Progenitor cell of endocrine pancreas (in vitro differentiated cells): ENCODE measurements at places on chromosomes 3 and 15. TPM values are rescaled to one million over a fixed set of nuclear protein-coding genes. Genes with fewer than 3 reads are reported as not detected.
A peak's percentile ranks its signal among the peaks of the same experiment; 100 is the strongest.

- no peak overlapping the region for H3K27ac ChIP-seq
- DNase-seq, result no peak
- H3K36me3 ChIP-seq, result peaks cover 10% of the 10 kb centered on the region
- peaks cover 35% of the 10 kb centered on the region for H3K27me3 ChIP-seq
- peaks cover 22% of the 10 kb centered on the region for H3K4me1 ChIP-seq
Observed at GRCh38 chr15:90711418-90711824, 5.7 kb upstream of the BLM start.

Gene SLC51B
- not detected in 2 replicates for total RNA-seq

GRCh38 chr3:87468938-87469337 is 192.6 kb upstream of the POU1F1 start:
- H3K36me3 ChIP-seq, result no peaks in the 10 kb centered on the region

- H3K4me3 ChIP-seq, result no peak overlapping the region
- H3K27ac ChIP-seq, result no peak overlapping the region
- no peak for DNase-seq
- H3K4me1 ChIP-seq, result no peaks in the 10 kb centered on the region
Observed at GRCh38 chr3:115321400-115321805, 174.3 kb upstream of the ZBTB20 start.

Gene CSTA
- not detected in 2 replicates for total RNA-seq

Gene EXD1
- not detected in 2 replicates for total RNA-seq

- no peak for DNase-seq
- no peaks in the 10 kb centered on the region for H3K27me3 ChIP-seq
- H3K27ac ChIP-seq, result no peak overlapping the region
- peaks cover 34% of the 10 kb centered on the region for H3K4me1 ChIP-seq
- no peaks in the 10 kb centered on the region for H3K36me3 ChIP-seq
- H3K4me3 ChIP-seq, result no peak overlapping the region
Observed at GRCh38 chr3:100033184-100033583, 81.1 kb downstream of the FILIP1L start.

- DNase-seq, result no peak
- peaks cover 7% of the 10 kb centered on the region for H3K36me3 ChIP-seq
- peaks cover 14% of the 10 kb centered on the region for H3K4me1 ChIP-seq
- no peaks in the 10 kb centered on the region for H3K27me3 ChIP-seq
- peak overlapping the region; percentile 4 for H3K27ac ChIP-seq
Observed at GRCh38 chr15:64527263-64527984, 67.0 kb downstream of the ZNF609 start.

- H3K4me1 ChIP-seq, result peaks cover 13% of the 10 kb centered on the region
- H3K36me3 ChIP-seq, result peaks cover 1% of the 10 kb centered on the region
- H3K27ac ChIP-seq, result no peak overlapping the region
- DNase-seq, result no peak
- no peak overlapping the region for H3K4me3 ChIP-seq
Observed at GRCh38 chr3:17349093-17349492, 393.3 kb downstream of the TBC1D5 start.

Gene GLDN
- 0.12 and 0.18 TPM in 2 replicates for total RNA-seq

- H3K36me3 ChIP-seq, result peaks cover 10% of the 10 kb centered on the region
- DNase-seq, result no peak
- H3K4me1 ChIP-seq, result peaks cover 1% of the 10 kb centered on the region
- H3K27me3 ChIP-seq, result no peaks in the 10 kb centered on the region
- no peak overlapping the region for H3K27ac ChIP-seq
Observed at GRCh38 chr3:77601823-77602415, 562.0 kb downstream of the ROBO2 start.

Gene RPP25
- total RNA-seq, result 0.74 and 1.1 TPM in 2 replicates

DNA sequence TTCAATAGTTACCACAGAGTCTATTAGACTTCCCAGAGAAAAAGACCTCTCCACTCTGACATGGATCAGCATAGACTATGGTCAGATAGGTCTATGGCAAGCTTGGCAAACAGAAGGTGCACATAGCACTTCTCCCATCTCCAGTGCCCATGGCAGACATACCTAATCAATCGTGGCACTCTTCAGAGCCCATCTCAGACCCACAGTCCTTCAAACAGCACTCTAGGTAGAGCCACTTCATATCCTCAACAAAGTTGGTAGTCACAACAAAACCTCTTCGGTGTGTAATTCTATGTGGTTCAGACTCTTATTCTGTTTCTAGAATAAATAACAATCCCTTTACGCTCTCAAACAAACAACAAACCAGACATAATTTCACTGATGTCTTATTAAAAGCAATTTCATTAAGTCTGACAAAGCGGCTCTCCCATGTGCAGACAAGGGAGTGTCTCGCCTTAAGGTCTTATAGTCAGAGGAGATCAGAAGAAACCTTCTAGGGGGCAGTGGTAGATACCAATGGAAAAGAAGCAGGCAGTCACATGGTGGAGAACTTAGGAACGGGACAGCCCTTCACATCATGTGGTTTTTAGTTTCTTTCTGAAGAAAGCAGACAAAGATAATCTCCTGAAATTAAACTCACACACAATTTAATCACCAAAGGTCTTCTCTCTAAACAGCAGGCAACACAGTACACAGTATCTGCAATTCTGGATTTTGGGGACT is 483.4 kb downstream of the FOXP1 start:
- peak overlapping the region; percentile 76 for H3K27ac ChIP-seq
- DNase-seq, result no peak
- no peak overlapping the region for H3K4me3 ChIP-seq
- H3K27me3 ChIP-seq, result no peaks in the 10 kb centered on the region
